ENCODE measurements at places on chromosomes 3 and 15.

GRCh38 chr3:144692488-144692887 lies 720.9 kb downstream of the DIPK2A start:
- peaks cover 2% of the 10 kb centered on the region for H3K4me1 ChIP-seq
- H3K27me3 ChIP-seq, result no peaks in the 10 kb centered on the region
- DNase-seq, result no peak
- H3K4me3 ChIP-seq, result no peak overlapping the region
- no peak overlapping the region for H3K27ac ChIP-seq
- no peaks in the 10 kb centered on the region for H3K36me3 ChIP-seq

DNA sequence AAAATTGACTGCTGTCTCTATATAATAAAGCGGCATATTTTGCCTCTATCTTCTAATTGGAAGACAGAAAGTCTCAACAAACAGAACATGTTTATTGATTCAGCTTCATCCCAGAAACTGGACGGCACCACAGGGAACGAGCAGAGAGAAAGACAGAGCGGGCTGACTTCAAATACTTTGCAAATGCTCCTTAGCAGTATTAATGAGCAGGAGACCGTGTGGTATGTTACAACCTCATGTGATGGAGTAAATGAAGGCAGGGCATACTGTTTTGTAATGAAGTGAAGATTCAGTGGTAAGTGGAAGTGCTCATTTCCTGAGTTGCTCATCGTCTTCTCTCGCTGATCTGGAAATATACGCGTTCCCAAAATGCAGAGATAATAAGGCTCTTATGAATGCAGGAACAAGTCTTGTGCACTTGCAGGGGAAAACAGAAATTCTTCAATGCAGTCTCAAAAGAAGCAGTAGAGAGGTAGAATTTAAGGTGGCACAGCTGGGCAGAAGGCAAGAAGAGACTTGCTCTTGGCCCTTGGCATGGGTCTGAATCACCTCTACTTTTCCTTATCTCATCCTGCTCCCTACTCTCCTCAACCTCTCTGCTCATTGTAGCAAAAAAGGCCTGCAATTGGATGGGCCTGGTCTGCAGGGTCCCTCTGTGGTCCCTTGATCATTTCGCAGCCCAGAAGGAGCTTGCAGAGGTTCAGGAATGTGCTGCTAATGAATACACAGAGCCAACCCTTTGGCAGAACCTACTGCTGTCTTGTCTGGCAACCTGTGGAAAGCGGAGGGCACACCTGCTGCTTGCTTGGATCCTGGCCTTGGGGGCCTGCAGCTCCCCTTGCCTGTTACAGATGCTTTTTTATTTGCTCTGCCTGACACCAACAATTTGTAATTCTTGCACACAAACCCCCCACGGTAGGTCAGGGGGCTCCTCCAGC lies 604.9 kb upstream of the CFAP20DC start:
- H3K4me1 ChIP-seq, result peaks cover 2% of the 10 kb centered on the region
- H3K27ac ChIP-seq, result no peak overlapping the region

- H3K27me3 ChIP-seq, result no peaks in the 10 kb centered on the region
- H3K4me3 ChIP-seq, result no peak overlapping the region
- DNase-seq, result no peak
- H3K36me3 ChIP-seq, result no peaks in the 10 kb centered on the region
- no peaks in the 10 kb centered on the region for H3K4me1 ChIP-seq
Observed at GRCh38 chr15:63792584-63792983, 41.2 kb downstream of the HERC1 start.

- no peak overlapping the region for H3K27ac ChIP-seq
- H3K4me1 ChIP-seq, result peaks cover 7% of the 10 kb centered on the region
- H3K4me3 ChIP-seq, result no peak overlapping the region
- no peaks in the 10 kb centered on the region for H3K27me3 ChIP-seq
- peaks cover 16% of the 10 kb centered on the region for H3K36me3 ChIP-seq
- no peak for DNase-seq
Observed at GRCh38 chr15:57061281-57061680, 142.8 kb downstream of the TCF12 start.

GRCh38 chr3:117263745-117264144 lies 554.2 kb downstream of the TUSC7 start:
- H3K36me3 ChIP-seq, result no peaks in the 10 kb centered on the region
- no peaks in the 10 kb centered on the region for H3K4me1 ChIP-seq
- H3K27me3 ChIP-seq, result no peaks in the 10 kb centered on the region
- H3K27ac ChIP-seq, result no peak overlapping the region
- no peak for DNase-seq

- DNase-seq, result no peak
- H3K36me3 ChIP-seq, result no peaks in the 10 kb centered on the region
- H3K27ac ChIP-seq, result no peak overlapping the region
- no peak overlapping the region for H3K4me3 ChIP-seq
Observed at GRCh38 chr3:135148398-135149020, 353.4 kb downstream of the EPHB1 start.

DNA sequence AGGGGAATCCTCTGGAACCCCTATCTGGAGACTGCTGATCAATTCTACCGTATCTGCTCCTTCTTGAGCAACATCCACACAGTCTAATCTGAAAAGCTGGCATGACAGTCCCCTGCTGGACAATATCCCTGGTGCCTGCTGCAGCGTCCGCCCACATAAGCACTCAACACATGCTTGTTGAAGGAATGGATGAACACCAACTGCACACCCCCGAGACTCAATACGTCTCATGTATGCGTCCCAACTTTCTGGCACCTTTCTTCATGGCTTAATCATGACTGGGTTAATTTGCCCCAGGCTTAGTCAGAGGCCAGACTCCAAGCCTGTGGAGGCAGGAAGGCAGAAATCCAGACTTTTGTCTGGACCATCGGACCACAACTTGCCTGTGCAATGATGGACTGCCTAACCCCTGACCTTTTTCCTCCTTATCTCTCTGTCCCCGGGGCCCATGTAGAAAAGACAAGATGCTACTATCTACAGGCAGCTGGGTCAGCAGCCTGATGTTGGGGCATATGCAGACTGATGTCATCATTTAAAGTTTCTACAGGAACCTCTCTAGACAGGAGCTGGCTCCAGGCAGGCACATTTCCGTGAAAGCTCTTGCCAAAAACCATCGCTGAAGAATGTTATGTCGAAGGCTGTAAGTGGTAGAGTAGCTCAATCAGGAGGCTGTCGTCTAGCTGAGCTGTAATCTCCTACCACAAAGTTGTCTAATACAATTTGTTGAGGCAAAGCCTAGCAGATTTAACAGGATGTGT lies 114.1 kb upstream of the TPM1 start:
- DNase-seq, result no peak
- H3K36me3 ChIP-seq, result no peaks in the 10 kb centered on the region
- no peak overlapping the region for H3K27ac ChIP-seq
- H3K27me3 ChIP-seq, result no peaks in the 10 kb centered on the region
- no peaks in the 10 kb centered on the region for H3K4me1 ChIP-seq

- no peaks in the 10 kb centered on the region for H3K36me3 ChIP-seq
- H3K4me3 ChIP-seq, result no peak overlapping the region
- no peaks in the 10 kb centered on the region for H3K4me1 ChIP-seq
- H3K27me3 ChIP-seq, result no peaks in the 10 kb centered on the region
- no peak for DNase-seq
Observed at GRCh38 chr3:146308222-146308621, 57.3 kb upstream of the PLSCR4 start.

DNA sequence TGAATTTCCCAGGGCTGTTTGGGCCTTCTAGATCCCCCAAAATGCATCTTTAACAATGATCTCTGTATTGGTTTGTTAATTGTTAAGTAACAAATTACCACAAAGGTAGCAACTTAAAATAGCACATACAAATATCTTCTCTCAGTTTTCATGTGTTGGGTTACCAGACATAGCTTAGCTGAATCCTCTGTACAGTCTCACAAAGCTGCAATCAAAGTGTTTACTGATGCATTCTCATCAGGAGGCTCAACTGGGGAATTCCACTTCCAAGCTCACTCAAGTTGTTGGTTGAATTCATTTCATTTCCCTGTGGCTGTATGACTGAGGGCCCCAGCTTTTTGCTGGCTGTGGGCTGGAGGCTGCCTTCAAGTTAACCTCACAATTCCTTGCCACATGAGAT lies 297.6 kb downstream of the RPLP1 start:
- no peak overlapping the region for H3K4me3 ChIP-seq
- H3K36me3 ChIP-seq, result no peaks in the 10 kb centered on the region
- no peak overlapping the region for H3K27ac ChIP-seq
- DNase-seq, result no peak
- H3K4me1 ChIP-seq, result no peaks in the 10 kb centered on the region
- no peaks in the 10 kb centered on the region for H3K27me3 ChIP-seq

DNA sequence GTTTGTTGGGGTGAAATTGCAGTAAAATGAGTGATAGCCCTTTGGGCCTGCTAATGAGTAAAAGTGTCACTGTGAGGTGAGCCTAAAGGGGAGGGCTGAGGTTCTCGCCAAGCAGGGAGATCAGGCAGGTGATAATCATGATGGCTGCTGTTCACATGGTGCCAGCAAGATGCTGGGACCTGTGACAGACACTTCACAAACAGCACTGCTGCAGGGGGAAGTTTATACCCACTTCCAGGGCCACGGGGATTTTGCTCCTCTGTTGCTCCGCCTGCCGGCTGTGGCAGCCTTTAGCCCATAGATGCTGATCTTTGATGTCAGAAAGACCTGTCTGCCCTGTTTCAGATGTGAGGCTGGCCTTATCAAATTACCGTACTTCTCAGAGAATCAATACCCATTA lies 96.7 kb downstream of the SV2B start:
- H3K36me3 ChIP-seq, result no peaks in the 10 kb centered on the region
- no peaks in the 10 kb centered on the region for H3K27me3 ChIP-seq
- no peaks in the 10 kb centered on the region for H3K4me1 ChIP-seq

GRCh38 chr3:13088028-13089006 lies 15.1 kb upstream of the IQSEC1 start:
- H3K27ac ChIP-seq, result no peak overlapping the region
- no peak for DNase-seq
- H3K36me3 ChIP-seq, result no peaks in the 10 kb centered on the region
- H3K27me3 ChIP-seq, result no peaks in the 10 kb centered on the region
- H3K4me3 ChIP-seq, result no peak overlapping the region
- no peaks in the 10 kb centered on the region for H3K4me1 ChIP-seq

- no peaks in the 10 kb centered on the region for H3K4me1 ChIP-seq
- H3K27me3 ChIP-seq, result no peaks in the 10 kb centered on the region
- H3K27ac ChIP-seq, result no peak overlapping the region
- DNase-seq, result no peak
- no peak overlapping the region for H3K4me3 ChIP-seq
Observed at GRCh38 chr3:143363949-143364348, 244.4 kb downstream of the CHST2 start.

DNA sequence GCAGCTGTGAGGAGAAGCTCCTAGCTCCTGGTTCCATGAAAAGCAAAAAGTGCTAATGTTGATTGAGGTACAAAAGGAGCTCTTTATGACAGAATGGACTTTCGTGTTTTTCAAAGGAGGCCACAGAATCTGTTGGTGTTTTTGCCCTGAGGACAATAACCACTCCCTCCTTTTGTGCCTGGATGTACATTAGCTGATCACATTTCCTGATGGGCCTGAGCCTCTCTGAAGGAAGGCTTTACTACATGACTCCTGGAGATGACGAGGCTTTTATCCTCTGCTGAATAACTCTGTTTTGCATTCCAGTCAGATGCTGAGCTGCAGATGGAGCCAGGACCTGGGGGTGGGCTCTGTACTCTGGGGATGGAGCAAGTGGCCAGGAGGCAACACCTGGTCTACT lies 301.9 kb downstream of the CACNA2D3 start:
- H3K4me3 ChIP-seq, result no peak overlapping the region
- no peaks in the 10 kb centered on the region for H3K27me3 ChIP-seq
- DNase-seq, result no peak
- H3K27ac ChIP-seq, result no peak overlapping the region

- peaks cover 41% of the 10 kb centered on the region for H3K4me1 ChIP-seq
- H3K27ac ChIP-seq, result peak overlapping the region; percentile 1
- no peak for DNase-seq
- no peaks in the 10 kb centered on the region for H3K36me3 ChIP-seq
- no peaks in the 10 kb centered on the region for H3K27me3 ChIP-seq
- H3K4me3 ChIP-seq, result no peak overlapping the region
Observed at GRCh38 chr15:43514241-43515057, 3.0 kb upstream of the MAP1A start.

GRCh38 chr15:47991357-47991756 lies 129.4 kb upstream of the SLC24A5 start:
- no peak overlapping the region for H3K4me3 ChIP-seq
- H3K27ac ChIP-seq, result no peak overlapping the region
- no peaks in the 10 kb centered on the region for H3K36me3 ChIP-seq
- peaks cover 4% of the 10 kb centered on the region for H3K4me1 ChIP-seq

GRCh38 chr15:29962407-29962806 lies 120.3 kb upstream of the GOLGA8J start:
- peaks cover 6% of the 10 kb centered on the region for H3K4me1 ChIP-seq
- H3K27ac ChIP-seq, result no peak overlapping the region
- DNase-seq, result no peak
- no peak overlapping the region for H3K4me3 ChIP-seq

DNA sequence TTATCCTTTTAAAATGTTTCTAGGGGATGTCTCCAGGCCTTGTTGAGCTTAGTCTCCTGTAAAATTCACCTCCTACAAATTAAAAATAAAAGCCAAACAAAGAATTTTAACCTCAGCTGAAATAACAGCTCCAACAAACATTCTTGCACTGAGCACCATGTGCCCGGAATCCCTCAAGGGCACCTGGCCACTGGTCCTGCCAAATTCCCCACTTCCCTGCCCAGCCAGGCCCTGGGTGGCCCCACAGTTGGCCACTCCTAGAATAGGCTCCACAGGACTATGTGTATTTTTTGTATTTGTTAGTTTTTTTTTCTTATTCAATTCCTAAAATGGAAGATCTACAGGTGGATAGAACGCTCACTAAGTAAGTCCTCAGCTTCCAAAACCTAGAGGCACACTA lies 33.1 kb upstream of the PLA2G4E start:
- peaks cover 4% of the 10 kb centered on the region for H3K4me1 ChIP-seq
- H3K36me3 ChIP-seq, result no peaks in the 10 kb centered on the region
- no peak for DNase-seq
- no peak overlapping the region for H3K27ac ChIP-seq
- H3K4me3 ChIP-seq, result no peak overlapping the region

- peaks cover 2% of the 10 kb centered on the region for H3K4me1 ChIP-seq
- peaks cover 14% of the 10 kb centered on the region for H3K27me3 ChIP-seq
- H3K27ac ChIP-seq, result no peak overlapping the region
- H3K36me3 ChIP-seq, result no peaks in the 10 kb centered on the region
Observed at GRCh38 chr3:14918356-14918860, 29.0 kb upstream of the NR2C2 start.

DNA sequence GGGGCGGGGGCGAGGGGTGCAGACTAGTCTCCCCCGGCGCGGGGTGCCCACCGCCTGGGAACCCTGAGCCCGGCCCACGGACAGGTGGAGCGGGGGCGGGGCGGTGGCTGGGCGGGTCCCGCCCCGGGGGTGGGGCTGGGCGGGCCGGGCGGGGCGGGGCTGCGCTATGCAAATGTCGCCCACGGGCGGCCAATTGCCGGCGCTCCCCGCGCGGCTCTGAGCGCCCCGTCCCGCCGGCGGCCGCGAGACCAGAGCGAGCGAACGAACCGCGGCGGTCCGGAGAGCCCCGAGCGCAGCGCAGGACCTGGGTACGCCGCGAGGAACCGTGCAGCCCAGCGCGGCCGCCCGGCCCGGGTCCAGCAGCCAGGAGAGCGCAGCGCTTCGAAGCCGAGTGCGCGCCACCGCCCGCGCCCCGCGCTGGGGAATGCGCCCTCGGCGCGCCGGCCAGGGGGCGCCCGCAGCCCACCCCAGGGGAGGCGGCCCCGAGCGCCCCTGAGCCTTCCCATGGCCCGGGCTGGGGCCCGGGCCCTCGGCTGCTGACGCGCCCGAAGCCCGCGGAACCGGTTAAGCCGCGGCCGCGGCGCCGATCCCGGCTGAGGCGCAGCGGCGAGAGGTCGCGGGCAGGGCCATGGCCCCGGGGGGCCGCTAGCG lies at the start of gene SEMA3F:
Gene SEMA3F (plus strand): TSS at position 485 of the 651 bp plus-strand sequence. CDS start 4,299 bp downstream, outside the sequence.
- H3K4me1 ChIP-seq, result peaks cover 10% of the 10 kb centered on the region
- peak within 1 kb of the TSS; percentile 40 for H3K4me3 ChIP-seq
- DNase-seq, result peak; percentile 76
- peak within 1 kb of the TSS; percentile 63 for H3K27ac ChIP-seq

- H3K27ac ChIP-seq, result no peak overlapping the region
- peaks cover 4% of the 10 kb centered on the region for H3K4me1 ChIP-seq
- no peaks in the 10 kb centered on the region for H3K27me3 ChIP-seq
Observed at GRCh38 chr15:74869726-74870407, 3.3 kb downstream of the SCAMP2 start.
